Kidney capillary endothelial cell (primary cell): ENCODE measurements at places on chromosomes 7 and 10.

GRCh38 chr10:116973371-116973905 is 31.5 kb downstream of the SHTN1 start:
- no peak for DNase-seq

DNA sequence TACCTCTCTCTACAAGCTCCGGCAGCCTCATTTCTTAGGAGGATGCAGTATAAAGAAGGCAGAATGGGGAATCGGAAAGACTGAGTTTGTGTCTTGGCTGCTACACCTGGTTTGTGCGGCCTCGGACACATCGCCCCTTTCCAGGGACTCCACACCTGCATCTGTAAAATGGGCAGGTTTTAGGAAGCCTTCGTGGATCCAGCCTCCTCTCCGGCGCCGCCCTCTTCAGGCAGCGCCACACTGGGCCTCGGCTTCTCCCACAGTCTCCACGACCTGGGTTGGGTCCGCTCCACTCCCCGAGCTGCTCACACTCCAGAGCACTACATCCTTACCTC is 341 bp downstream of the GOT1 start:
- DNase-seq: no peak

GRCh38 chr7:326809-327232 is 36.9 kb downstream of the FOXL3 start:
- no peak for DNase-seq

GRCh38 chr7:72078856-72079255 is 333.3 kb downstream of the CALN1 start:
- no peak for DNase-seq
